ENCODE measurements at places on chromosomes 4 and X.
A peak's percentile ranks its signal among the peaks of the same experiment; 100 is the strongest.

GRCh38 chrX:21873063-21873775 is 17.4 kb downstream of the YY2 start:
- no peak for DNase-seq

- no peak for DNase-seq
Measured at GRCh38 chr4:53861856-53862610, 202.4 kb downstream of the CHIC2 start.

DNA sequence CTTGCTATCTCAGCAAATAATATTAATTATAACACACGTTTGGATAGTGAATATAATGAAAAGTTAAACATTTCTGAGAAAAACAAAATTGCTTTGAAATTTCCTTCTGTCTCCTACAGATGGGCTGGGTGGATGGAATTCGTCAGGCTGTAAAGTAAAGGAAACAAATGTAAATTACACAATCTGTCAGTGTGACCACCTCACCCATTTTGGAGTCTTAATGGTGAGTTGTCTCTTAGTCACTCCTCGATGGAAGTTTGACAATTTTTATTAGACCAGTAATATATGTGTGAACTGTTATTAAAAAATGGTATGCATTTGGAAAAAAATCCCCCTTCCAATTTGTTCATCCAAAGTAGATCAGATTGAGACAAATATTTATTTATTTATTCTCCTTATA is 92.5 kb upstream of the BRS3 start:
- DNase-seq, result no peak

DNA sequence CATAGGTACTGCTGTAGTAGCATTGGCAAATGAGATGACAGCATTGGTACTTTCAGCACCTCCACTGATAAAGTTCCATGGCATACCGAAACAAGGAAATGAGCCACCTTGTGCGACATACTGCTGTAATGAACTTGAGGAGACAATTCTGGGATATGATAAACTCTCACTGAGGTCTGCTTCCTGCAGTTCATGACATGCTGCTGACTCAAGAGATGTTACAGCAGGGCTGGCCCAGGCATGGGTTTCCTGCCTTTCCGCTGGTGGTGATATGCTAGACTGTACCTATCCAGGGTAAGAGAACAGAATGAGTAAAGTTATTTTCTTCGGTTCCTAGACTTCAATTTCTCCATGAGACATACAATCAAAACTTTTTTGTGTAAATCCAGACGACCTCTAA is 17.1 kb downstream of the BEND2 start:
- no peak for DNase-seq

DNA sequence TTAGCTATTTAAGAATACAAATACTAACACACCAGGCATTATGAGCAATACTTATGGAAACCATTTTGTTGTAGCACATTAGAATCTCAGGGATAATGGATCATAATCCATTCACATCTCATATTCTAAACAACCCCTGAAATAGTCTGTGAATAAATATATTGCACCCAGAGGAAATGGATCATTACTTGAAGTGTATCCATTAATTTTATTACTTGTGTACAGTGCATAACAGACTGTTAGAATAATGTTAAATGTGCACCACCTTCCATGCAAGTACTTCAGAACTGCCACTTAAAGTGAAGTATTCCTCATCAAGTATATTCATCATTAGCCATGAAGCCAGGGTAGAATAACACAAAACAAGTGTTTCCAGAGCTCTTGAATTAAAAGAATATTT is 715.5 kb downstream of the DMD start:
- no peak for DNase-seq

- DNase-seq, result peak; percentile 20
Measured at GRCh38 chr4:182280436-182281111, 37.4 kb downstream of the TENM3 start.

DNA sequence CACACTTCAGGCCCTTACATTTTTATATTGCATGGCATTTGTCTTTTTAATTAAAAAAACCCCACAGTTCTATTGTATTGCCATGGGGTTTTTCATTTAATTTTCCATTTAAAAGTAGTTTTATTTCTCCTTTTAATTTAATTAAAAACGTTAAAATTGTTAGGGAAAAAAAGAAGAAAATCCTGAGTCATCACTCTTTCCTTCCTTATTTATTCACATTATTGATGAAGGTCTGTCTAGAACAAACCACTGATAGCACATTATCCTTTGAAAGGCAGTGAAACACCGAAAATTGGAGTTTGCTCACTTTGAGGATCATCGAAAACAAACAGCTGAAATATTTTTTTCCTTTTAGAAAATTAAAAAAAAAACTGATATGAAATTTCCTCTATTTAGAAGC is 759.7 kb upstream of the MAGEB2 start:
- DNase-seq, result no peak

- DNase-seq, result no peak
Measured at GRCh38 chr4:25938787-25939186, 24.8 kb downstream of the SMIM20 start.

- no peak for DNase-seq
Measured at GRCh38 chr4:5952286-5952974, 59.5 kb upstream of the CRMP1 start.

All from nucleus accumbens (tissue), 56 donors.